ENCODE measurements at places on chromosomes 6 and 20.

DNA sequence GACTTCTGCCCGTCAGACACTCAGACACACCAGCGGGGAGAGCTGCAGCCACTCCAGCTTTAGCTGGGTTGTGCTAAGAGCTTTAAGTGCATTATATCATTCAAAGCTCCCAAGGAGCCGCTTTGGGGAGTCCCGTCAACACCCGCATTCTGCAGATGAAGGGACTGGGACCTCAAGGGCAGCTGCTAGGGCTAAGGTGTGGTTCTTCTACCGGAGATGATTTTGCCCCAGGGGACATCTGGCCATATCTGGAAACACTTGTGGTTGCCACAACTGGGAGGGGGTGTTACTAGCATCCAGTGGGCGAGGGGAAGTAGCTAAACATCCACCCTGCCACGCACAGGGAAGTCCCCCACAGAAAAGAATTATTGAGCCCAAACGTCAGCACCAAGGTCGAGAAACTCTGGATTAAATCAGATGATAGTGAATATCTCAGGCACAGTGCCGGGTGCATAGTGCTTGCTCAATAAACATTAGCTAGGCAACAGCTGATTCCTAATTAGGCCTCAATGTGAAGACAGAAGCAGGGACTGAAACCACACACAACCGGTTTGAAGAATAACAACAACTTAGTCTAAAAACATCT, 29.6 kb downstream of the PMEPA1 start:
- DNase-seq = no peak

DNA sequence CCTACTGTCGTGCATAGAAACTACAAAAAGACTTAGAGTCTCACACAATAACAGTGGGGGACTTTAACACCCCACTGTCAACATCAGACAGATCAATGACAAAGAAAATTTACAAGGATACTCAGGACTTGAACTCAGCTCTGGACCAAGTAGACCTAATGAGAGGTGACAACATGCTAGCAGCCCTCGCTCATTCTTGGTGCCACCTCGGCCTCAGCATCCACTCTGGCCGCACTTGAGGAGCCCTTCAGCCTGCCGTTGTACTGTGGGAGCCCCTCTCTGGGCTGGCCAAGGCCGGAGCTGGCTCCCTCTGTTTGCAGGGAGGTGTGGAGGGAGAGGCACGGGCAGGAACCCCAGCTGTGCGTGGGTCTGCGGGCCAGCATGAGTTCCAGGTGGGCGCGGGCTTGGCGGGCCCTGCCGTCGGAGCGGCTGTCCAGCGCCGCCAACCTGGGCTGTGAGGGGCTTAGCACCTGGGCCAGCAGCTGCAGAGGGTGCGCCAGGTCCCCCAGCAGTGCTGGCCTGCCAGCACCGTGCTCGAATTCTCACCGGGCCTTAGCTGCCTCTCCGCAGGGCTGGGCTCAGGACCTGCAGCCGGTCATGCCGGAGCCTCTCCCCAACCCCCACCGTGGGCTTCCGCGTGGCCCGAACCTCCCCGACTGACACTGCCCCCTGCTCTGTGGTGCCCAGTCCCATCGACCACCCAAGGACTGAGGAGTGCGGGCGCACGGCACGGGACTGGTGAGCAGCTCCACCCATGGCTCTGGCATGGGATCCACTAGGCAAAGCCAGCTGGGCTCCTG, 205.6 kb downstream of the FRK start:
- no peak for DNase-seq

GRCh38 chr20:43988451-43988850, 73.8 kb downstream of the TOX2 start:
- no peak for DNase-seq

GRCh38 chr20:14826543-14827313, 489.3 kb upstream of the FLRT3 start:
- no peak for DNase-seq

GRCh38 chr20:47720636-47721427, 64.4 kb downstream of the SULF2 start:
- DNase-seq = no peak

Data from non-pigmented ciliary epithelial cell (primary cell).